Left forelimb (tissue), 1 donor: ENCODE measurements at places on chromosomes 3 and 15.

- no peak for DNase-seq
These were observed 78.8 kb downstream of the TLE3 start for GRCh38 chr15:70018646-70019600.

GRCh38 chr3:28836199-28836598 lies 444.7 kb upstream of the RBMS3 start:
- DNase-seq: no peak

DNA sequence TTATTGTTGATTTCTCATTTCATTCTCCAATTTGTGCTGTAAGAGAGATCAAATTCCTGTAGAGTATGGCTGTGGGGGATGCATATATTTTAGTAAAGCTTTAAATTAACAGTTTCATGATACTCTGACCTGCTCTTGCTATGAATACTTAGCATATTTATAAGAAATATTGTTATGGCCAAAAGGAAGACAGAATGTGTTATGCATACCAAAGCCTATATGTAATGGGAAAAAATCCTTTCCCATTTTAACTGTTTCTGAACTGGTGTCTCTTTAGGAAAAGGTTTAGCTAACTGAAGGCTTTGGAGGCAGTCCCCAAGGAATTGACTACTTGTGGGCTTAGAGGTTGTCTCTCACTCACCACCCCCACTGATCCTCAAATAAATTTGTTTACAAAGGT lies 59.2 kb downstream of the CADPS start:
- no peak for DNase-seq

DNA sequence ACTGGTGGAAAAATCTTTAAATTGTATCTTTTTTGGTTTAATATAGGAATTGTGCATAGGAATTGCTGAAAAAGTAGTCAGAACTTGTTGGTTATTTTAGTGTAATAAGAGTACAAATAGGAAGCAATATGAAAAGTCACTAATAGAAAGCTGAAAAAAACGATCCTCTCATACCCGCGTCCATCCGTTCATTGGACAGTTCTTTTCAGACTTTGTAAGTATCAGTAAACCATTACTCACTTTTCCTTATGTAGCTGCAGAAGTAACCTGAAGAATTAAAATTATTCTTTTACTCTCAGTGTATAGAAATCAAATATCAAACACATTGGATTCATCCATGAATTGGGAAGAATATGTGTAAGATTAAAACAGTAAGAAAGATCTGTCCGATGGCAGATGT lies 4.4 kb downstream of the FNDC3B start:
- no peak for DNase-seq

GRCh38 chr3:11434017-11434526 lies 161.9 kb downstream of the ATG7 start:
- peak; percentile 73 for DNase-seq

DNA sequence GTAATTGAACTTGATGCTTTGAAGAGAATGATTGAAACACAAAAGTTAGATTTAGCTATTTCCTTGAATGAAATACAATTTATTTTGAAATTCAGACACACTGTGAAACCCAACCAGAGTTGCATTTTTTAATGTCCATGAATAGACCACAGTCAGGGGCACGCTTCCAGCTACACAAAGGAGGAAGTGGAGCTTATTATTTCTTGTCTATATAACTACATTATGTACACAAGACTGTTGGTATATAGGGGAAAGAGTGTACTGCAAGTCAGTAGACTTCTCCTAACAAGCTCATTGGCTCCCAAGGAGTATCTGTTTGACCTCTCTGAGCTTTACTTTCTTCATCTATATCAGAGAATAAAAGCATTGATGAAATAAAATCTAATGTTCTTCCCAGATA lies 326.2 kb downstream of the RYR3 start:
- DNase-seq: no peak

GRCh38 chr15:92574161-92574560 lies 81.4 kb downstream of the FAM174B start:
- no peak for DNase-seq

DNA sequence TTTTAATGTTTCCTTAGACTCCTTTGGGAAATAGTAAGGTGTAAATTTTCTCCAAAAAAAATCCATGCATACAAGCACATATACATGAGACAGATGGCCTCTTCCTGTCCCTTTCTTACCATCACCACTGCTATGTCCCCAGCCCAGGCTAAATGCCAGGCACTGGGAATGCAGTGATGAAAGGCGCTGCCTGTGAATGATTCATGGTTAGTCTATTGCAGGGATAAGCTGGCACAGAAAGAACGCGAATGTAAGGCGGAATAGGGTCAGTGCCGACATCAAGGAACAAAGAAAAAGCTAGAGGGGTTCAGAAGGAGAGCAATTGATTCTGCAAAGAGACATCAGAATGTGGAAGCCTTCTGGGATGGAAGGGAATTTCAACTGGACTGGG lies 36.2 kb upstream of the CFAP161 start:
- DNase-seq: no peak

DNA sequence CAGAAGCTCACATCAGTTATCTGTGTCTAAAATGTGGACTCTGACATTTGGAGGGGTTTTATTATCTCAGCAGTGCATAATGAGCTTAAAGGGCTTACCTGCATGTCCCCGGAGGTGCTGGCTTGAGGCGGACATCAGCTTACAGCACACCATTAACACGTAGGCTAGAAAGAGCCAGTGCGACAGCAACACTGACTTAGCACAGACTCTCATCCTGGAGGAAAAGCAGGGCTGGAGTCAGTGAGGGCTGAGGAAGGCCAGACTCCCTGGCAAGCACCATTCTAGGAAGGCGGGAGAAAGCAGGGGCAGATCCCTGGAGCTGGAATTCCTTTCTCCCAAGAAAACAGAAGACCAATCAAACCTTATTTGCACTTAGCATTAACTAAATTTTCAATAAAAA lies 51.7 kb downstream of the TAFA4 start:
- DNase-seq: no peak

GRCh38 chr3:46971742-46972141 lies 4.8 kb downstream of the CCDC12 start:
- no peak for DNase-seq

DNA sequence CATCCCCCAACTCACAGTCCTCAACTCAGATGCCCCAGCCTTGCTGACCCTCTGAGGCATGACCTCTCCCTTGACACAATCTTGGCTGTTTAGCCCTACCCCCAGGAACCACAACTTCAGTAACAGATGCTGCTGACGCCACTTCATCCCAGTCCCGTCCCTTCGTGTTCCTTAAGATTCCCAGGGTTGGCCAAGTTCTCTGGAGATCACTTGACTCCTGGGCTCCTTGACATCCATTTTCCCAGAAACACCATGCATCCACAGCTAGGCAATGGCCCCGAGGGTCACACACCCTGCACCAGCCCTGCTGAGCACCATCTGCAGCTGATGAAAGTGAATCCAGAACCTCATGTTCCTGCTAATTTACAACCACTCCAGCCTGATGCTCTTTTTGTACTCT lies 6.9 kb downstream of the RTP2 start:
- no peak for DNase-seq

DNA sequence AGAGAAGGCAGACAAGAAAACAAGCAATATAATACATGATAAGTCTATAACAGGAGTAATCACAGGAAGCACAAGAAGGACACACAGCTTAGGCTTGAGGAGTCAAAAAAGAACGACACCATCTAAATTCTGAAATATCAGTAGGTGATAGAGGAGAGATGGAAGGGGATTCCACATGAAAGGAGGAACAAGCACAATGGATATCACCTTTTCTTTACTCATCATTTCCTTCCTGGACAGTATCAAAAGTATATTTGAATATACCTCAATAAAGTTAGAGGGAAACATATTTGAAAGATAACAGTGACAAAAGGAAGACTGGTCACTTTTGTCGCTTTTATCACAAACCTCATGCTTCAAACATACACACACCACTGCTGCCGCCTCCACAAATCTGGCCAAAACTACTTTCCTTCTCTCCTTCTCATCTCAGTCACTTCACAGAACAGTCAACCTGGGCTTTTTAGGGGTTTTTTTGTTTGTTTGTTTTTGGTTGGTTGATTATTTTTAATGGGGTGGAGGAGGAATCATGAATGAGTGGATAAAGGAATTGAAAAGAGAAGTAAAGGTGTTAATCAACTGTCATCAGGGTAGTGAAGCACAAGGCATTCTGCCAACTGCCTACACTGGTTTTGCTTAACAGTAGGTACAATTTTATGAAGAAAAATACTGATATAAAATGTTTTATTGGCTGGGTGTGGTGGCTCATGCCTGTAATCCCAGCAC lies 18.5 kb downstream of the DENND4A start:
- DNase-seq: no peak

DNA sequence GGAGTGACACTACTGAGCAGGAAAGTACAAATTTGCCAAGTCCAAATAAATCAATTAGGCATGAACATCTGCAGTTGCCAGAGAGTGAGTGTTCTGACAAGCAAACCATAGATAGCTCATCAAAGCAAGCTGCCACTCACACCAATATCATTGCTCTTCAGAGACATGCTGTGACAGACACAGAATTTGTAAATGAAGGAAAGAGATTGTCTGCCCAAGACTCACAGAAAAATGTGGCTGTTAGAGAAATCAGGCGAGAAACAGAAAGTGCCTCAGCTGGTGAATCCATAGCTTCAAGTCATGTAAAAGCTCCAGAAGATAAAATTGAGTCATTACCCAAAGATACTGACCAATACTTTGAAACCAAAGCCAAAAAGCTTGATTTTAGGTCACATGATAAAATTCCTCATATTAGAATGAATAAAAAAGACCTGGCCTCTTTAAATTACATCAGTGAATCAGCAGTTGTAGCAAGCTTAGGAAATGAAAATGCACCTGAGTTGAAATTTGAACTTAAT lies 50.8 kb downstream of the CRYBG3 start:
- DNase-seq: no peak

DNA sequence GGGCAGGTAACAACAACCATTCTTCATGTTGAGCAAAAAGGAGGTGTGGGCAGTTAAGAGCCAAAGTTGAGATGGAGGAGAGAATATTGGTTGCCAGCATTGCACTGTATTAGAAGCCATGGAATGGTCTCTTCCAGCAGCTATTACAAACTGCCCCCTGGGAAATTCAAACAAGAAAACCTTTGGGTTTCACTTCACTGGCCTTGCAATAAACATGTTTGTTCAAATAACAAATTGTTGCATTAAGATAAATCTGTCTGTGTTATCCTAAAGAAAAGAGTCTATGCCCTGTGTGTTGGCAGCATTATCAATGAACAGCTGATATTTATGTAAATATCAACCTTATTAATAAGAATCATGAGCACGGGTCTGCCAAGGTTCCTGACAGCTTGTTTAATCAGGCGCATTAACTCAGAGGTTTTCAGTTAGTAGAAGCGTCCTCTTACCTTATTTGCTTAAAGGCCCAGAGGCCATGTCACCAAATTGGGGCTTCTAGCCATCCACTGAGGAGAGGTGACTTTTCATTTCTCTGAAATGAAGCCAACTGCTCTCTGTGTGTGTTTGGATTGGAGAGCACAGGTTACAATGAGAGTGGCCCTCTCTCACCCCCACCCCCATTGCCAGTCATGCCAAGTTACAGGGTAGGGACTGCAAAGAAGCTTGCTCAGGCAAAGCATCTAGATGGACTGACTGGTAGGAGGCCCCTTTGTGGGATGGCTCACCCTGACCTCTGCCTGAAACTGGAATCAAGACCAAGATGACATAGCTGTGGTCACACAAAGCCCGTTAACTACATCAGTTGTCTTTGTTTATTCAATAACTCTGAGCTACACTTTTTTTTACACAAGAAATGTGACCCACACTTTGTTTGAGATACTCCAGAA lies 10.5 kb downstream of the FILIP1L start:
- DNase-seq: no peak

DNA sequence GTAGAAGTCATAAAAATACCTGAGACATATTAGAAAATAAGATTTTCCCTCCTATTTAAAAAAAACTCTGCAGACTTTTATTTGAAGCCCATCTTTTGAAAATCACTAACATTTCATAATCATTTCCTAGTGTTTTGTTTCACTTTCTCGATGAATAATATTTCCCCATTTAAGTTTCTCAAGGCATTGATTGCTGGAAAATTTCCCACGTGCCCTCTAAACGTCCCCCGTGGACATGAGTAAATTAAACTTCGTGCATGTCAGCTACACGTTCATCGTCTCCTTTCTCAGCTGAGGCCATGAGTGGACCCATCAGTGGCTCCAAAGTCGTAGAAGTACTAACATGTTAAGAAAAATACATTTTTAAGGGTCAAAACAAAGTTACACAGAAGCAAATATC lies 2.0 kb upstream of the TM2D3 start:
- no peak for DNase-seq

- DNase-seq: no peak
These were observed 86.6 kb downstream of the CHRD start for GRCh38 chr3:184466413-184466960.

GRCh38 chr3:38133557-38134405 lies 3.1 kb downstream of the ACAA1 start:
- peak; percentile 38 for DNase-seq

GRCh38 chr3:195356151-195357086 lies 85.5 kb upstream of the XXYLT1 start:
- DNase-seq: no peak

DNA sequence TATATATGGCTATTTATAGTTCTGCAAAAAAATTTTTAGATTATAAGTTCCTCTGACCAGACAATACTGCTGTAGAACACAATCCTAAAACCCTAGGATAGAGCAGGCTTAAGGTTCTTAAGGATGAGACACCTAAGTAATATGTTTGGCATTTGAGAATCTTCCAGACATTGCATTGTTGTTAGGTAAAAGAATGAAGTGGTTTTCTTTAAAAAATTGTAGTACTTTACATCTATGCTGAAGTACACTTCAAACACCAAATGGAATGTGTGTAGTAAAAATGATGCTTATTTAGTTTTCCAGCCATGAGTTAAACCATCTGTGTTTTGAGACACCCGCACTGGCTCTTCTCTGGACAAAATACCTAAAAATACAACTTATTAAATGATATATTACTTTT lies 857.7 kb downstream of the OTOL1 start:
- no peak for DNase-seq

- no peak for DNase-seq
These were observed 66.6 kb downstream of the ARIH1 start for GRCh38 chr15:72540606-72541237.

- DNase-seq: no peak
These were observed 35.1 kb downstream of the MDFIC2 start for GRCh38 chr3:70277304-70277703.
